Amniotic epithelial cell (primary cell): ENCODE measurements at places on chromosomes 4 and X.

GRCh38 chr4:138232364-138232763 is 9.8 kb downstream of the SLC7A11 start:
- DNase-seq, result no peak

DNA sequence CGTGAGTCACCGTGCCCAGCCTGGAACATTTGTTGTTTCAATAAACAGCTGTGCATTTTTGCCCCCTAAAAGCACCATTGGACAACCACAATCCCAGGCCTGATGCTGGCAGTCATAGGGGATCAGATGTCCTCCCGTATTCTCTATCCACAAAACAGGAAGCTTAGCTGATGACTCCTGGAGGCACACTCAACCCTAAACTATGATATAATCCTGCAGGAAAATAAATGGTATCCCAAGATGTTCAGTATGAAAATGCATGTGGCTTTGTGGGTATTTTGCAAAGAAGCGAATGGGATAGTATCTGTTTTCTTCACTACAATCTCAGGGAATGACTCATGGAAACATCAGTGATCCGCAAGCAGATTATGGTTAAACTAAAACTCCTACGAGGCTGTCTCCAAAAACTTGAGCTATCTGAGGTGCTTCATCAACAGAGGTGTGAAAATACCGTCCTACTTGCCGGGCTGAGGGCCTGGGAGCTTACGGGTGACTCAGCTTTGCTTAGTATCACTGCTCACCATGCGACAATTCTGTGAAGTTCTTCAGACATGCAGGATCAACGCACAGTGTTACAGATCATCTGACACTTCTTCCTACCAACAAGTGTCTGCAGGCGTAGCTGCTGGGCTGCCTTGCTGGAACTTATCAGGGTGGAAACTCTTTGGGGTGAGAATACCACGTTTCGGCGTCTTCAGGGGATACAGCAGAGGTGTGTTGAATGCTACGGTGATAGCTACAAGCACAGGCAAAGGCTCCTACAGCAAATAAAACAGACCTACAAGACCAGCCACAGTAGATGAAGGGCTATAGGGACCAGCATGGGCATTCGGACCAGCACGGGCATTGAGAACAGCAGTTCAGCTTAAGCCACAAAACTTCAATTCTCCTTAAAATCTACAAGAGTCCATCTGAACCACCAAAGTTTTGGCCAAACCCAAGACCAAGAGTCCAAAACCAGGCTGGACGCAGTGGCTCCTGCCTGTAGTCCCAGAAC is 148.5 kb downstream of the DHRSX start:
- DNase-seq, result peak; percentile 99

DNA sequence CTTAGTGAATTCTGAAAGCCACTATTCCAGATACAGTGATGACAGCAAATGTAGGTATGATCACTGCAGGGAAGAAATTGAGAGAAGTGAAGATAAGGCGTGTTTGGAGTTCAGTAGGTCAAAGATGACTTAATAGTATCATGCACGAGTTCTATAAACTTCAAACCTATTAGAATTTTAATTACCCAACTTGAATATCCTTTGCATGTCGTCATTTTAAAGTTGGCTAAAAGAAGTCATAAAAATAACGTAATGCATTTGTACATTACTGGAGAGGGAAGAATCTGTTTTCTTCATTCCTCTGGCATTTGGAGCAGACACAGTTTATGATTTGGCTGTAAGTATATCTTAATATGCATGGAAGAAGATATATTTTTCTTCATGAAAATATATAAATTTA is 68.6 kb upstream of the MXRA5 start:
- DNase-seq, result peak; percentile 1

GRCh38 chr4:95998311-95998710 is 158.4 kb downstream of the PDHA2 start:
- DNase-seq, result peak; percentile 85

GRCh38 chr4:88854481-88854880 is 156.9 kb upstream of the NAP1L5 start:
- DNase-seq, result no peak

DNA sequence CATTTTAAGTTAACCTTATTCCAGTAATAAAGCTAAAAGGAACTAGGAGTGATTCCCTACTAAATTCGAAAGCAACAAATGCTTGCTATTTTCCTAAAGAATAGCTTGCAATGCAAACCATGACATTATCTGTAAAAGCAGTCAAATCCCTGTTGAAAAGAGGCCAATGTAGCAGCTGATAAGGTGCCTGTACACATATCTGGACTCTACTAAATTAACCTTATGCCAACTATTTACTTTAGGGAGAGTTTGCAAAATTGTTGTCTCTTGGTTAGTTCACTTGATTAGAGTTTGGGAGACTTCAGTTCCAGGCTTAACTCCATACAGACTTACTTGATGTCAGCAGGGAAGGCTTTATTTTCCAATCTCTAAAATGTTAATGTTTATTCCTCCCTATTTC is 6.0 kb downstream of the IL13RA2 start:
- DNase-seq, result peak; percentile 10

GRCh38 chrX:85611926-85612325 is 232.5 kb upstream of the POF1B start:
- peak; percentile 0 for DNase-seq

- DNase-seq, result no peak
Measured at GRCh38 chrX:138858438-138858837, 146.9 kb upstream of the FGF13 start.

GRCh38 chr4:82842593-82842992 is 44.0 kb upstream of the SCD5 start:
- DNase-seq, result peak; percentile 20

GRCh38 chrX:100449696-100450608 is 39.9 kb upstream of the PCDH19 start:
- no peak for DNase-seq

GRCh38 chr4:159145992-159146330 is 43.1 kb downstream of the RAPGEF2 start:
- peak; percentile 21 for DNase-seq

GRCh38 chr4:25807102-25807728 is 55.6 kb downstream of the SEL1L3 start:
- DNase-seq, result peak; percentile 69

- DNase-seq, result no peak
Measured at GRCh38 chr4:13088726-13089658, 395.1 kb downstream of the RAB28 start.

GRCh38 chr4:30385650-30386049 is 334.5 kb upstream of the PCDH7 start:
- DNase-seq, result no peak

- DNase-seq, result peak; percentile 52
Measured at GRCh38 chr4:88008743-88009171, 1.3 kb downstream of the PKD2 start.

DNA sequence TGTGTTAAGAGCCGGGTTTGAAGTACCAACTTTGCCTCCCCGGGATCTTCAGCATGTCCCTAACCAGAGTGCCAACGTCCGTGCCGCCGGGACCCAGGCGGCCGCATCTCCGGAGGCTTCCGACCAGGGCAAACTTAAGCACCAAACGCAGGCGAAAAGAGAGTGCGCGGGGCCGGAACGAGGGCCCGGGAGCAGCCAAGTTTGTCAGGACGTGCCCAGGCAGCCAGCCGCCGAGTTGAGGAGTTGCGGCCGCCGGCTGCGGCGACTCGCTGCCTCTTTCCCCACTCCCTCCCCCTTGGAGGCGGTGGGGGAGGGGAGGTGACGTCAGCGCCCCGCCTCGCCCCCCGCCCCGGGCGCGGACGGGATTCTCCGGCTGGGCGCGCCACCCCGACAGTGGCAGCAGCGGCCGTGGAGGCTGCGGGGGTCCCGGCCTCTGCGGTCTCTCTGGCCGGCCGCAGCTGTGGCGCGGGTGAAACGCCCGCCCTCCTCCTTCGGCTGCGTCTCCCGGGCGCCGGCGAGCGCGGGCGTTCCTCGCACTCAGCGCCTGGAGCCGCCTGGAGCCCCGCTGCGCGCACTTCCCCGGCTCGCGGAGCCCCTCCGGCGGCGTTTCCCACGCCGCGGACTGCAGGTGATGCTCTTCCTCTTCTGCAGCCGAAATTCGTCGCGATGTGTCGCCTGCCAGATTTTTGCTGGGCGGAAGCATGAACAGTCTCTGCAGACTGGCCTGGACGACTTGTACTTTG is 2.9 kb upstream of the FAT1 start:
- DNase-seq, result peak; percentile 67

DNA sequence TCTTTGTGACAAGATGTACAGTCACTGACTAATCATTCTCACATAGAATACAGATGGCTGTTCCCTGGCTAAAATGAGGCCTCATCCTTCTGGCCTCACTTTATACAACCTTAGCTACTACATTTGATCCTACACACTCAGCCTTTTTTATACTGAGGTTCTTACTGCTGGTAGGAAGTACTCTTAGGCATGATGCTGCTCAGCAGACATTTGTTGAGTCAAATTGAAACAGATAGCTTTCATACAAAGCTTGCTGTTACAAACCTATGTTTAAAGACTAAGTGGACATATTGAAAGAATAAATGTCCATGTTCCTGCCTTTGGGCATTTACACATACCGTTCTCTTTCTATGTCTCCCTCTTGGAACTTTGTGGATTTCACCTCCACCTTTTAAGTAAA is 154.9 kb downstream of the NPFFR2 start:
- no peak for DNase-seq

DNA sequence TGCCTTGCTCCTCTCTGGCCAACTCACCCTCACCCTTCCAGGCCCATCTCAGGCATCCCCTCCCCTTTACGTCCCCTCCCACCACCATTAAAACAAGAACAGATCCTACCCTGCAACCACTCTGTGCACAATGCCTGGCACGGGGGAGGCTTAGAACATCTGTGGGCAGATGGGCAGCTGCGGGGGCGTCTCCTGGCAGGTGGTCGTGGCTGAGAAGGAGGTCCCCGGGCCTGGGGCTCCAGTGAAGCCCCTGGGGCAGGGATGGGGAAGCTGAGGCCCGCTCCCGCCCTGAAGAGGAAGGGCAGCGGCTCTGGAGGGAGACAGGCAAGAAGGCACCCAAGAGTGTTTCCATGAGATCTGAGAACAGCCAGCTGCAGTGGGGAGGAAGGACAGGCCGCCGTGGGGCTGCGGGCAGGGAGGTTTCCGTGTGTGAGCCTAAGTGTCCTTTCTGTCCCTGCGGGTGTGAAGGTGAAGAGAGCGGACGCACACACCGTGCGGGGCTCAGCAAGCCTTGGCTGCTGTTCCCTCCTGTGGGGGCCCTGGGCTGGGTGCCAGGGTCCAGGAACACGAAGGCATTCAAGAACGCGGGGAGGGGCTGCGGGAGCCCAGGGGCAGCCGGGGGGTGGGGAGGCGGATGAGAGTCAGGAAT is 7.8 kb upstream of the TBC1D14 start:
- DNase-seq, result no peak

- DNase-seq, result no peak
Measured at GRCh38 chr4:97370568-97370967, 772.7 kb downstream of the STPG2 start.

GRCh38 chr4:110640576-110640975 is 17.7 kb upstream of the PITX2 start:
- DNase-seq, result peak; percentile 44

GRCh38 chr4:134622199-134622598 is 420.6 kb upstream of the PABPC4L start:
- DNase-seq, result no peak

DNA sequence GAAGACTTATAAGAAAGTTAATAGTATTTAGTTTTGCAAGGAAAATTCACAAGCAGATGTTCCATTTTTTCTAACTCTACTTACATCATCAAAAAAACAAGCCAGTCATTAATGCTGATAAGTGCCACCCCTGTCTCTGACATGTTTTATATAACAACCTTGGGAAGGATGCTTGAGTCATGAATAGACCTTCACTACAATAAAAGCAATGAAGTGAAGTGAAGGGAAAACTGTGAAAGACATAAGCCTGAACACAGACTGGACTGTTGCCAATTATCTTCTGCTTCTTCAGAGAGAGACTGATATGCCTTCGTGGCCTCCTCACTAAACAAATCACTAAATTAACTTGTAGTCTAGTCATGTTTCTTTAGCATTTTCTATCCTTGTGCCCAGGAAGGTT is 353.2 kb downstream of the PDHA2 start:
- DNase-seq, result peak; percentile 32

- peak; percentile 32 for DNase-seq
Measured at GRCh38 chr4:144658903-144659302, 12.9 kb downstream of the HHIP start.

GRCh38 chr4:146346276-146346675 is 131.9 kb downstream of the REELD1 start:
- DNase-seq, result no peak

GRCh38 chr4:73230865-73231517 is 27.6 kb downstream of the ANKRD17 start:
- DNase-seq, result no peak

DNA sequence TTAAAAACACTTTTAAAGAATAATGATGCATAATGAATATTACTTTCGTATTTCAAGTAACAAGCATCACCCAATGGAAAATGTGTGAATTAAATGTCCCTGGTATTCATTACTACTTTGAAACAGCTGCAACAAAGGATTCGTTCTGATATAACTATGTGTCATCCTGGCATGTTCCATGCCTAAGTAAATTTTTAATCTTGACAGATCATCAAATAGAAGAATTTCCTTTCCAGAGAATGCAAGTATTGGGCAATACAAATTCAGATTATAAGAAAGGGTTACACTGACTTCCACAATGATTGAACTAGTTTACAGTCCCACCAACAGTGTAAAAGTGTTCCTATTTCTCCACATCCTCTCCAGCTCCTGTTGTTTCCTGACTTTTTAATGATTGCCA is 105.3 kb downstream of the SPCS3 start:
- DNase-seq, result peak; percentile 68

DNA sequence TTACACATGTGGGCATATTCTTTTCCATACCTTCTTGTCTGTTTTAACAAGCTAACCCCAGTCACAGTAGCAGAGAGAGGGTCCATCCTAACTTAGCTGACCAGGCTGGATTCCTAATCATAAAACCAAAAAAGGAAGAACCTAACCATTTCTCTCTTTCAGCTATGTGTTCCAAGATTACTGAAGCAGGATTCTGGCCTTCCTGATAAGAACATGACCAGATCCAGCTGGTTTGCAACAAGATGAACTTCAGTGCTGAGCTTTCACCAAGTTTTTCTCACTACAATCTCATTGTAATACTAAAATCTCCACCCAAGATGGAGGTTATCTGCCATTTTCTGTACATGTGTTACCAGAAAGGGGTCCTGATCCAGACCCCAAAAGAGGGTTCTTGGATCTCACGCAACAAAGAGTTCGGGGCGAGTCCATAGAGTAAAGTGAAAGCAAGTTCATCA is 20.4 kb upstream of the UBA6 start:
- DNase-seq, result no peak

DNA sequence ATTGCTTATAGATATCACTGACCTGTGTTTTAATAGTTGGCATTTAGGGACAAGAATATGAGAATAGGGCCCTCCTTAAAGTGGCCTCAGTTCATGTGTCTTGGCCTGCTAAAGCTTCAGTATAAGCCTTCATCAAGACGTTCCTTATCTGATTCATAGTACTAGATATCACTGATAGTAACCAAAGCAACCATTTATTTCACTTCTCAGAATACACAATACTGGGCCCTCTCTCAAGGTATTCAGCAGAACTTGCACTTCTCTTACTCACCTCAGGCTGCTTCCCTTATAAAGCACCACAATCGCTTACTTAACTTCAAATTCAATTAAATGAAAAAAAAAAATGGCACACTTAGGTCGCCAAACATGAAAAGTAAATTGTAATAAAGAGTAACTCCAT is 259.4 kb upstream of the PCDH7 start:
- DNase-seq, result no peak

GRCh38 chrX:23503835-23504539 is 163.3 kb upstream of the PRDX4 start:
- DNase-seq, result peak; percentile 7
